ENCODE measurements at places on chromosomes 7 and 10.

- no peak for DNase-seq
Measured at GRCh38 chr7:728602-729001, 1.5 kb upstream of the PRKAR1B start.

GRCh38 chr10:29039677-29040189 is 249.1 kb upstream of the LYZL1 start:
- peak; percentile 95 for DNase-seq

GRCh38 chr7:130996205-130996832 is 262.3 kb upstream of the KLF14 start:
- no peak for DNase-seq

GRCh38 chr7:33610918-33611317 is 294.4 kb upstream of the BMPER start:
- no peak for DNase-seq

GRCh38 chr7:100215895-100216294 is 3.9 kb upstream of the PVRIG start:
- no peak for DNase-seq

DNA sequence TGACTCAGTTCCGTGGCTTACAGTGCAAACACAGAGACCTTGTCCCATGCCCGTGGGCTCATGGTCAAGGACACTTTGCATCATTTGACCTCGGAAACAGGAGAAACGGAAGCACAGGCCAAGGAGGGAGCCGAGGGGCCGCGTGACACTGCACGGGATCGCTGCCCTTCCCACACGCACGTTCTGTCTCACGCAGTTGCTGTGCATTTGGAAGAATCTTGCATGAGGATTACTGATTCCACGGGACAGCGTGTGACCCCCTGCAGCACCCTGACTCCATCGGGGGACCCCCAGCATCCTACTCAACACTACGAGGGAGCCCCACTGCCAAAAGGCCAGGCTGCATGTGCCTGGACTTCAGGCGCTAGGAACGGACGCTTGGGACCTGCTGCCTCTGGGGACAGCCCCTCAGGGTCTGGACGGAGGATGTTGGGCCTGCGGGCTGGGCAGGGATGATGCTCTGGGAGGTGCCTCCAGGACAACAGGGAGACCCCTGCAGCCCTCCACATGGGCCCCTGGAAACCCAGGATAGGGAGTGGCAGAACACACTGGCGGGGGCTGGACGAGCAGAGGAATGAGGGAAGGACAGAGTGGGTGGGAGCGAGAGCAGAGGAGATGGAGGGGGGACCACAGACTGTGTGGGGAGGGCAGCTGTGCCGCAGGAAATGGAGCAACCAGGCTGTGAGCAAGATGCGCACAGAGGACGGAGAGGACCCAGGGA is 222.2 kb downstream of the DNAJB6 start:
- no peak for DNase-seq

DNA sequence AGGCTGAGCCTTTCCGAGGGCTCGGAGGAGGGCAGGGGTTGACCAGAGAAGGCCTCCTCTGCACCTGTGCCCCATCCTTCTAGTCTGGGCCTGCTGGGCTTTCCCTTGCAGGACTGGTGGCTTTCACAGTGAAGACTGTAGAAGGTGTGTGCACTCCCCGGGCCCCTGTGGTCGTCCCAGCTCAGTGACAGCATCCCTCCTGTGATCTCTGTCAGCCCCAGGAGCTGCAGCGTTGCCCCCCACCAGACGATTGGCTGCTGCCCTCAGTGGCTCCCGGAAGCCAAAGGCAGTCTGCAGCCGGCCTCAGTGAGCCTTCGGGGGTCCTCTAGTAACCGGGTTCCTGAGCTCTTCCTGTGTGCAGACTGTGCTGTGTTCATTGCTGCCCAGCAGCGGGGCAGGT is 69.4 kb upstream of the EN2 start:
- no peak for DNase-seq

DNA sequence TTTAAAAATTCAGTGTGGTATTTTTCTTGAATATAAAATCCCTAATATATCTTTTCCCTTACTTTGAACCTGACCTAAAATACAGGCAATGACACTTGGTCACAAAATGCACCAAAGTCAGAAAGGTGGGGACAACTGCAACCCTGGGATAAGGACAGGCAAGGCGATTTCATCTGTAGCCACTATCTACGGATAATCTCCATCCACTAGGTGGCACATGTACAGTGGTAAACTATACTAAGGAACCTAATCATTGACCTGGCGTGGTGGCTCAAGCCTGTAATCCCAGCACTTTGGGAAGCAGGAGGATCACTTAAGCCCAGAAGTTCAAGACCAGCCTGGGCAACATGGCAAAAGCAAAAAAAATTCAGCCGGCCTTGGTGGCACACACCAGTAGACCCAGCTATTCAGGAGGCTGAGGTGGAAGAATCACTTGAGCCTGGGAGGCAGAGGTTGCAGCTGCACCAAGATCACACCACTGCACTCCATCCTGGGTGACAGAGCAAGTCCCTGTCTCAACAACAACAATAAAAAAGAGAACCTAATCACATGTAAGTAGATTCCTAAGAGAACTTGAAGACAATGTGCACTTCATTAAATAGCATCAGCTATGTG is 98.9 kb downstream of the KMT2C start:
- peak; percentile 52 for DNase-seq

DNA sequence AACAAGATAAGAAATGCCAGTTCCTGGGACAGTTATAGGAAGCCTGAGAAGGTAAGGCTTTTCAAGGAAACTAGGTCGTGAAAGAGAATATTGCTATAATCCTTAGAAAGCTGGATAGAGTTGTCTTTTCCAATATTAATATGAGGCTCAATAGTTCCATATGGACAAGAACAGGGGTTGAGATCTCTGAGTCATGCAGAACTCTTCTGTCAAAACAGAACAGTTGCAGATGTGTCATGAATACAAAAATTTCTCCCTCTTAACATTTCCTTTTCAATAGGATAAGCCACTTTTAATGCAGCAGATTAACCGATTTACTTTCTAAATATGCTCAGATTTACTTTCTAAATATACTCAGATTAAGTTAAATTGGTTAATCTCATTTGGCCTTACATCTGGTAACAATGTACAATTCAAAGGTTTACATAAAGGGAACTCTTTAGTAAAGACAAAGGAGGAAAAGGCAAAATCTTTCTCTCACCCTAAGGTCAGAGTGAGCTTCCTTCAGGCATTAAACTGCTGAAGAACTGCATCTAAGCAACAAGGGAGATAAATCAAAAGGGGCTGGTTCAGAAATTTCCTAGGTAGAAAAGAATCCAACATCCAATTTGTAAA is 104.7 kb upstream of the PCDH15 start:
- DNase-seq = no peak

DNA sequence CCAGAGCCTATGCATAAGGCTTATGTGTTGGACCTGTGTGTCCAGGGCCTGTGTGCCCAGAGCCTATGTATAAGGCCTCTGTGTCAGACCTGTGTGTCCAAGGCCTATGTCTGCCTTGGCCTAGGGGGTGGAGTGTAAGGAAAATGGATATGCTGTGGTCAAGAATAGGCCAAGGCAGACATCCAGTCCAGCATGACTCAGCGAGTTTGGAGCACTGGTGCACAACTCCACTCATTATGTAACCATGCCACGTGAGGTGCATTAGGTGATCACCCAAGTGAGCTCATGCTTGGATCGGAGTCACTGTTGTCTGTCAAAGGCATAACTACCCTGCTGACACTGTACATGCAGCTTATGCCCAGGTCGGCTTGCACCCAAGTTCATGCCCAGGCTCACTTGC is 238.9 kb downstream of the CACNA2D1 start:
- peak; percentile 93 for DNase-seq

DNA sequence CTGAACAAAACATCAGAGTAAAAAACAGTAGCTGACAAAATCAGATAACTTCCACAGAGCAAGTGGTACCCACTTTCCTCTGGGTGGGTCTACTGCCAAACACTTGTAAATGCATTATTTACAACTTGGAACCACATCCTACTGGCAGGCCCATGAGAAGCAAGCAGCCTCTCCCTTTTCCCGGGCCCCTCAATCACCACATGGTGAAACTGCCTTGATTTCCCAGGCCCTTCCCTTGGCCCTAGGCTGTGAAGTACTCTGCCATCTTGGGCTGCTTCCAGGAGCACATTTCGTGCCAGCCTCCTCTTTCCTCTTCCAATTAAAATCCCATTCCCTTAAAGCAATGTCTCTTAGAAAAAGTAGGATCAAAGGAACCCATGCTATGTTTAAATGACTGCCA is 71.4 kb downstream of the CUZD1 start:
- DNase-seq = no peak

GRCh38 chr7:152956006-152956405 is 196.5 kb downstream of the ACTR3B start:
- DNase-seq = no peak

GRCh38 chr7:120165227-120165626 is 107.7 kb upstream of the KCND2 start:
- DNase-seq = no peak
